Activated T-cell treated with anti-CD3 and anti-CD28 coated beads, Interleukin-2, amount 50 U/mL, for 48 hours (primary cell): ENCODE measurements at places on chromosomes 1 and 21.

DNA sequence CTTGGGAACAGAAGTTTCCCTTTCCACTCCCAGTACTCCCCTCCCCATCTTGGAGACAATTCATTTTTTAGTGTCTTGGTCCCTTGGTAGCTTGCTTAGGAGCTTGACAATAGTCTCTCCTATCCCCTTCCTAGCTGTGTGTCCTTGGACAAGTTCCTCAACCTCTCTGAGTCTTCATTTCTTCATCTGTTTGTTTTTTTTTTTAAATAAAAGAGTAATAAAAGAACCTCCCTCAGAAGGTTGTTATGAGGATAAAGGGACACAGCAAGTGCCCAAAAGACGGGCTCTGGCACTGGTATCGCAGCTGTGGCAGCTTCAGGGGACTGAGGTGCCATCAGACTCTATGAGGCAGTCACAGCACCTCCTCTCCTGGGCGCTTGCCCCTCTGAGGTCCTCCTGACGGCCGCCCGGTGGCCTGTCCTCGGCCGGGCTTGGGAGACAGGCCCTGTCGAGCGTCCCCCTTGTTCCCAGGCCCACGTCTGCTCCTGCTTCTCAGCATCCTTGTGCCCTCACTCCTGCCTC, 689.2 kb downstream of the MATN1 start:
- DNase-seq, result no peak

GRCh38 chr1:91729621-91730358, 156.2 kb downstream of the TGFBR3 start:
- no peak for DNase-seq

DNA sequence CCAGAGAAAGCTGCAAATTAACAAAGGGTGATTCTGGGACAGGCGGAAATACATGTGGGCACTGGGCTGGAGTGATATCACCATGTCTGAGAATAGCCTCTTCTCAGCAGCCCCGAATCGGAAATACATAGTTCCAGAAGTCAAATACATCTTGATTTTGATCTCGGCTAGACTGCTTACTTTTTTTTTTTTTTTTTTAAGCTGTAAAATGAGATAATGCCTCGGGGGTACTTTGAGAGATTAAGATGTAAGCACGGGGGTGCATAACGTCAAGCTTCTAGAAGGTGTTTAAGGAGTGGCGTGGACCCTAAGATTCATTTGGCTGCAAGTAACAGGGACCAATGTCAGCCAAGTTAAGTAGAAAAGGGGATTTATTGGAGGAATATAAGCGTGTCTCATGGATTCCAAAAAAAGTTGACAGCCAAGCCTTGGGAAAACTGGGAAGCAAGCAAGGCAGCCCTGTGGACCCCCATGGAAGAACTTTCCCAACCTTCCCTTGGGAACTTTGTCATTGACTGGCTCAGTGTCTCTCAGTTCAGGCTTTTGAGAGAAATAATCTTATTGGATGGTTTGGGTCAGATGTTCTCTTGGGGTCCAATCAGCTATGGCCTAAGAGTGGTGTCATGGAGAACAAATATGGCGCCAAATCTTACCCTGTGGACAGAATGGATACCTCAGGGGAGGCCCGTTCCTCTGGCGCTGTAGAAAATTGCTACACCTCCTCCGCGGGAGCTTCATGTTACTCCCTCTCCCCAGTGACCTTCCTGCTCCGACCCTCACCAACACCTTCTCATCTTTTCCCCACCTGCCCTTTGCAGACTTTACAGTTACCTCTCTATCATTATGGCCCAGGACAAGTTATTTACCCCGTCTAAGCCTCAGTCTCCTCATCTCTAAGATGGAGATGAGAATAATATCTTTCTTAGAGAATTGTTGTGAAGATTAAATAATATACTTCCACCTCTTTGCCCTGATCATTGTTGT, 186.6 kb downstream of the KAZN start:
- DNase-seq, result no peak

- DNase-seq, result no peak
These were observed 65.2 kb downstream of the AGPAT3 start for GRCh38 chr21:43930074-43930847.

- no peak for DNase-seq
These were observed 51.1 kb downstream of the RBM11 start for GRCh38 chr21:14267076-14267475.

- no peak for DNase-seq
These were observed 12.3 kb upstream of the RGS4 start for GRCh38 chr1:163056831-163057230.

- DNase-seq, result no peak
These were observed 67.0 kb upstream of the DYNLT5 start for GRCh38 chr1:66685265-66685664.

GRCh38 chr1:152515434-152515783, 1.1 kb downstream of the CRCT1 start:
- peak; percentile 20 for DNase-seq

DNA sequence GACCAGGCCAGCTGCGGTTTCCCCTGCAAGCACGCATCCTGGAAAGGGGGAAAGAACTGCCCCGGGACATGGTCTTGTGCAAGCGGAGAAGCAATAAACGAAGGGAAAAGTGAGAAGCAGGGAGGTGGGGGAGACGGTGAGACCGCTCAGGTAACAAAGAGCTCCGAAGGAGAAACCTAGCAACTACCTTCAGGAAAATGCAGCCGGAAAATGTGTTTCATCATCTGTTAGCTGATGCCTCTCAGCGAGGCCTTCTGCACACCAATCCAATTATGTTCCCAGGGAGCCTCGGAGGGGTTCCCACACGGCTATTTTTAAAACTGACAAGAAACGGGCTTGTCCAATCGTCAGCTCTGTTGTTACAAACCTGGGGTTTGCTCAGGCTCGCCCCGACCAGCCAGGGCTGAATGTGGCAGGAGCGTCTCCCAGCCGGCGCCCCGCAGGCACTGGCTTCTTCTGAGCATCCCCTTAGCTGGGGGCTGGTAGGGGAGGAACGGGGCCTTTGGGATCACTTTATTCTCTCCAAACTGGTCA, 3.4 kb downstream of the RIPK4 start:
- DNase-seq, result no peak

DNA sequence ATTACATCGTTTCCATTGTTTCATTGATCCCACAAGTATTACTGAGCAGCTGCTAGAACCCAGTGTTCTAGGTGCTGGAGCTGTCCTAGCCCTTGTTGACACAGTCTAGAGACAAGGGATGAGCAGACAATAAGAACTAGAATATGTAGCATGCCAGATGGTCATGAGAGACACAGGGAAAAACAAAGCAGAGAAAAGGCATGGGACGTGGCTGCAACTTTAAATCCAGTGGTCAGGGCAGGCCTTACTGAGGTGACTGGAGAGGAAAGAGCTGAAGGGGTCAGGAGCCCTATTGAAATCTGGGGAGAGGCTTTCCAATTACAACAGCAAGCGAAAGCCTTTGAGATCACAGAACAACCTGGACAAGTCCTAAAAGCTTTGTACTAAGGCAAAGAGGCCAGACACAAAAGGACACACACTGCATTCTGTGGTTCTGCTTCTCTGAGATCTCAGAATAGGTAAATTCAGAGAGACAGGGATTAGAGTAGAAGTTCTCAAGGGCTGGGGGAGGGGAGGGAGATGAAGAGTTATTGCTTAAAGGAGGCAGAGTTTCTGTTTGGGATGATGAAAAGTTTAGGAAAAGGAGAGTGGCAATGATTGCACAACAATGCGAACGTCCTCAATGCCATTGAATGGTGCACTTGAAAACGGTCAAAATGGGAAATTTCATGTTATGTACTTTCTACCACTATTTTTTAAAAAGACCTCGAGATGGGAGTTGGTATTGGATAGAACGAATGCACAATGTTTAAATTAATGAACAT, 467.4 kb upstream of the VAMP3 start:
- no peak for DNase-seq

DNA sequence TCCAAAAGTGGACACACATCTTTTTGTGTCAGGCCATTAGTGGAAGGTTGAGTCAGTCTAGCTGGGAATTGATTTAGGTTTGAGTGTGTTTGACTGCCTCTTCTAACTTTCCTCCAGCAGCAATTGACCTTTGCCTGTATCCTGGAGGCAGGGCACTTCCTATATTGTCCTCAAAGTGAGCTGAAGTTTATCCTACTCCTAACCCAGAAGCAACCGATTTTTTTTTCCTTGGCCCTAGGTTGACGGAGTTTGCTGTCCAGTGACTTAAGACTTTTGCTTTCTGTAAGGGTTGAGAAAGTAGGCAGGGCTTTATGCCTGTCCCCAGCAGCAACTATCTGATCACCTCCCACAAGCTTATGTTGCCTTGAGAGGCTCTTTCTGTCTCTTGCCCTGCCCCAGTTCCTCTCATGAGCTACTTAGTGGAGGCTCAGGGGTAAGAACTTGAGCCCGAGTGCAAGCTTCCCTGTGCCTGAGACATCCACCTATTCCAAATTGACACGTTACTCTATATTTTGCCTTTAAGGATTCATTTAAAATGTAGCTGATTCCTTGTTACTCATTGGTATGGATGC, 30.9 kb downstream of the SLC35F3 start:
- DNase-seq, result no peak

- no peak for DNase-seq
These were observed 199.4 kb upstream of the PTBP2 start for GRCh38 chr1:96521994-96522760.

DNA sequence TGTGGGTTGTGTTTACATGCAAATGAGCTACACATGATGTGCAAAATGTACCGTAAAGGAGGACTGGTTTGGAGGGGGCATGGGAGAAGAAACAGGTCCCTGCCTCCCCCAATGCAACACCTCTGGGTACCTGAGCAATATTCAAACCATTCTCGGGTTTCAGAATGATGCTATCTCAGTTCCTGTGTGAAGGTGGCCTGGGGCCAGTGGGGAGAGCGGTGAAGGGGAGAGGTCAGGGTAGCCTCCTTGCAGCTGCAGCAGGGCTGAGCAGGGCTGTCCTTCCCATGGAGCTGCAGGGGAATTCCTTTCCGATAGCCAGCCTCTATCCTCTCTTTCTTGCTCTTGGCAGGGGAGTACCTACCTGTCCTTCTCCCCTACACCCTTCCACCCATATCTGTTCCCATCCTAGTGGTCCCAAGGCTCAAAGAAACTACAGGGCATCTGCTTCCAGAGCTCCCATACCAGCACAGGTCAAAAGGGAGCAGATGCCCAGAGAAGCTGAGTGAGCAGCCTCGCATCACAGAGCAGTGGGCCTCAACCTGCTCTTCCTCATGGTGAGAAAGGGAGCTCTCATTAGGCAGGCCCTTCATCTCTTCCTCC, 11.9 kb downstream of the MEF2D start:
- peak; percentile 69 for DNase-seq

DNA sequence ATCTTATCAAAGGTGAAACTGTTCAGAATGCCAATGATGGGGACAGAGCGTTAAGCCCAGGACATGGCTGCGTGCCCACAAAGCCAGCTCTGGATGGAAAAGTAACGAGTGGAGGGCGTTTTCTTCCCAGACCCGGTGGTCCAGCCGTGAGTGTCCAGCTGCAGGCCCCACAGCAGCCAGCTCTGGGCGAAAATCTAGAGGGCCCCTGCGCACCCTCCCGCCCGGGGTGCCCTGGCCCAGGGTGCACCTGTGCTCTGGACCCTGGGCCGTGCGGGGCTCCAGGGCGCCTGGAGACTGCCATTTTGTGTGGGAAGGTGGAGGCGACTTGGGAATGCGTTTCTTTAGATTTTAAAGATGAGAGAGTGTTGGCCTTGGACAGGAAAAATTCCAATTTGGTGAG, 58.8 kb downstream of the SKI start:
- no peak for DNase-seq

GRCh38 chr1:165411396-165411795, 33.5 kb downstream of the RXRG start:
- no peak for DNase-seq

GRCh38 chr1:66090859-66091457, 298.3 kb downstream of the PDE4B start:
- no peak for DNase-seq

GRCh38 chr1:31004231-31004621, 61.3 kb downstream of the PUM1 start:
- no peak for DNase-seq

DNA sequence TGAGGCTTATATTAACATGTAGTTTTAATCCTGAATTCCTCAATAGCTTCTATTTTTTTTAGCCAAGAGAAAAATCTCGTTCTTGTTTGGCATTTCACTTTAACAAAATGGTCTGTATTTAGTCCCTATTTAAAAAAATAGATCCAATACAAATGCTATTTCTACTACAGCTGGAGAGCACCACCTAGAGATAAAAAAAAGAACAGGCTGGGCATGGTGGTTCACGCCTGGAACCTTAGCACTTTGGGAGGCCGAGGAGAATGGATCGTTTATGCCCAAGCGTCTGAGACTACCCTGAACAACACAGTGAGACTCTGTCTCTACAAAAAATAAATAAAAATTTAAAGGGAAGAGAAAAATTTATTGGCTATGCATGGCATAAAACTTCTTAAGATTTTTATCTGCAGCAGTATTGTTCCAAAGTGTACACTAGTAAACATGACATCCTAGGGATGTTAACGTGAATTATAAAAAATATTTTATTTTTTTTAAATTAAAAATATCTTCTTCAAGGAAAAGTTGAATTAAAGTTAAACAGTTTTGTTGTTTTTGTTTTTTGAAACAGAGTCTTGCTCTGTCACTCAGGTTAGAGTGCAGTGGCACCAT, 4.4 kb downstream of the ST7L start:
- no peak for DNase-seq

DNA sequence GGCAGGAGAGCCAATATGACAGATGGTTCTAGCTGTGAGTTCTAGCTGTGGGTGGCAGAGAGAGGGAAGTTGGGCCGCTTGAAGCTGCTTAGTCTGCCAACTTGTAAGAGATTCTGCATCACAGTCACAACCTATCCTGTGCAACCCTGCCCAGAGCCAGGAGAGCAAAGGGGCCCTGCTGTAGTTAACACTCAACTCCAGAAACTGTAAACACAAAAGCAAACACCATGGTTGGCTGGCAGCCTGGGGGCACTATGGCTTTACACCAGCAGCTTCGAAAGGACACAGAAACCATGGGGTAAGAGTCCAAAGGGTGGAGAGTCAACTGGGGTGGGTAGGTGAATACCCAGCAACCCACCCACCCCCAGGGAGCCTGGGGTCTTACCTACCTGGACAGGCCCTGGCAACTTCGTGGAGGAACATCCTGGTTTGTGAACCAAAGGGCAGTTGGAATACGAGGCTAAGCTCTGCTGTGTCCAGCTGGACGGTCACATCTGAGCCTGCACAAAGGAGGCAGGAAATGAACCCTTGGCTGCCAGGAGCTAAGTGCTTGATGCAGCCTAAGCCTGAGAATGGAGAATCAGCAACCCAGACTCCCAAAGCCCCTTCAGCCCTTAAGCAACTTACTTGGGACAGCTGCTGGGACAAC, 6.4 kb downstream of the INPP5B start:
- no peak for DNase-seq

DNA sequence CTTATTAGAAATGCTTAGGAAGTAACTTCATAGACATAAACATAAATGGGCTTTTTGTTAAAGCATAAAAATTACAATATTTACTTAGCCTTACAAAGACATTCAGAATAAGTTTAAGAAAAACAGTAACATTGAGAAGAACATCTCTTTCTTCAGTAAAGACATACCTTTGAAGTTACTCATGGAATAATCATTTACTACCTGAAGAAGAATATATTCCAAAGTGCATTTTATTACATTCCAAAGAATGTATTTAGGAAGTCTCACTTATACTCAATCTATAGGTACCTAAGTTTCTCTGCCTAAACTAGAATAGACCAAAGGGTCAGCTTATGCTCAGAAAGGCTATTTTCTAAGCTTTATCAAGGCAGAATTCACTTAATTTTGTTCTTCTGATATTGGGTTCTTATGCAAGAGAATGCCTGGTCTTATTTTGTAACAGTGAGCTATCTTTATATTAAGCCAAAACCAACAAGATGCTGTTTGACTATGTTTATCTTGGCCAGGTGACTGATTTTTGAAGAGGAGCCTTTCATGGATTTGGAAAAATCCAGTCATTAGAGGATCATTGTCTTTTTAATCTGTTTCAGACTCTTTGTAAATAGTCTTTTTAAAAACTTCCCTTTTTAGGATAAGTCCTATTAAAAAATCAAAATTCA, 110.1 kb downstream of the OLFML2B start:
- DNase-seq, result no peak
